ENCODE measurements at places on chromosomes 1 and 21.

GRCh38 chr1:14681182-14681581 is 82.7 kb downstream of the KAZN start:
- DNase-seq, result no peak

DNA sequence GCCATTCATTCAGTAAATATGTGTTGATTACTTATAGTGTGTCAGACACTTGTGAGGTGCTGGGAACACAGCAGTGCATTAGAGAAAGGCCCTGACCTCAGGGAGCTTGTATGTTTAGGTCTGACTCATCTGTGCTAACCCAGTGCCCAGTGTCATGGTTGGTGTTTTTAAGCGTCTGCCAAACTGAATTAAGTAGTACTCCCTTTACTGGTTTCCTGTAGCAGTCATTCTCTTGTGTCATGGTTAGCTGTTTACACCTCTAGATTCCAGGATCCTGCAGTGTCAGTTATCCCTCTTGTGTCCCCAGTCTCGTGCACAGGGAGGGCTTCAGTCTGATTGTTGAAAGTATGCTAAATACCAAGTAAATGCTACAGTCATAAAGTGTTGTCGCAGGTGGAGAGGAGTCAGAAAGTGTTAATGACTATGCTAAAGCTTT is 14.2 kb downstream of the UCK2 start:
- DNase-seq, result peak; percentile 69

- DNase-seq, result peak; percentile 50
Measured at GRCh38 chr21:46226920-46227599, 1.5 kb downstream of the LSS start.

GRCh38 chr1:107555578-107555977 is 409.4 kb downstream of the VAV3 start:
- no peak for DNase-seq

DNA sequence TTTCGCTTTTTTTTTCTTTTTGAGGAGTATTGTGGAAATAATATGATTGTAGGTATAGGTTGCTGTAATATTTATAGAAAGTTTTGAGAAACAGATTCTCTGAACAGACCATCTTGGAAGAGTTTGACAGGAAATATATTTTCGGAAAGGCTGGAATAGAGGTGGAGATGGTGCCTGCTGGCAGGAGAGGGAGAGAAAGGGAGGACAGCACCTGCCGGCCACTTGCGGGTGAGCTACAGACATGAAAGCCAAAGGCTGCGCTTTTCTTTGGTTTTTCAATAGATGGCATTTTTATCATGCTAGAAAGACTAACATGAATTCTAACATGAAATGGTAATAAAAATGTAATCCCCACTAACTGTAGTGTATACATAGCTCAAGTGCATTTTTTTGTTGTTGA is 82.1 kb downstream of the CAMTA1 start:
- DNase-seq, result no peak

DNA sequence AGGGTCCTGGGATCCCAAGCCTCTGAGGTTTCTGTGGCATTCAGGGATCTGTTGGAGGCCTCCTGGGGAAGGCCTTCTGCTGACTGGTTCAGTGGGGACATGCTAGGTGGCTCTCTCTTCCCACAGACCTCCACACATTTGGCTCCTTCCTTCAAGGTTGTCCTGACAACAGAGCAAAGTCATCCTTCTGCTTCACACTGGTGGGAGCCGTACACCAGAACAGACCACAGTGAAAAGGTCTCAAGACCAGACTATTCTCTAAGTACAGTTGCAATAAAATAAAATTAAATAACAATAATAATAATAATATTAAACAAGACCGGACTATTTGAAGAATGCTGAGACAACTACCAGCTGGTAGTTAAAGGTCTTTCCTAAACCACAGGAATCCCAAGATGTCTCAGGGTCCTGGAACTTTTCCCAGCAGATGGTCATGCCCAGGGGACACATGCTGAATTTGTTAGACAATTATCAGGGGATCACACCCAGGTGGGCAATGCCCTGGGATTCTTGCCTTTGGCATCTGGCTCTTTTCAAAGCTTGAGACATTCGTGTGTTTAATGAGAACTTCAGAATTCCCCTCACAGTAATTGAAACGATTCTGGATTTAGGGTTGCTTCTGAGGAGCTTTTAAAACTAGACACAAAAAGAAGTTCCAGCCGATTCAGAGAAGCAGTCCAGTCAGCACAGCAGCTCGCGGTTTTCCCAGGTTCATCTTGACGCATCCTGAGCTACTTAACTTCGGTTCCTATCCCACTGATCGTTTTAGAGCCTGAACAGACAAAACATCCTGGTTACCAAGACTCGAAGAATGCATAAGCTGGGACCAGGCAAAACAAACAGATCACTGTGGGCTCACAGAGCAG is 22.9 kb downstream of the HTR1D start:
- DNase-seq, result peak; percentile 94

GRCh38 chr1:64478594-64479470 is 8.9 kb downstream of the CACHD1 start:
- no peak for DNase-seq

DNA sequence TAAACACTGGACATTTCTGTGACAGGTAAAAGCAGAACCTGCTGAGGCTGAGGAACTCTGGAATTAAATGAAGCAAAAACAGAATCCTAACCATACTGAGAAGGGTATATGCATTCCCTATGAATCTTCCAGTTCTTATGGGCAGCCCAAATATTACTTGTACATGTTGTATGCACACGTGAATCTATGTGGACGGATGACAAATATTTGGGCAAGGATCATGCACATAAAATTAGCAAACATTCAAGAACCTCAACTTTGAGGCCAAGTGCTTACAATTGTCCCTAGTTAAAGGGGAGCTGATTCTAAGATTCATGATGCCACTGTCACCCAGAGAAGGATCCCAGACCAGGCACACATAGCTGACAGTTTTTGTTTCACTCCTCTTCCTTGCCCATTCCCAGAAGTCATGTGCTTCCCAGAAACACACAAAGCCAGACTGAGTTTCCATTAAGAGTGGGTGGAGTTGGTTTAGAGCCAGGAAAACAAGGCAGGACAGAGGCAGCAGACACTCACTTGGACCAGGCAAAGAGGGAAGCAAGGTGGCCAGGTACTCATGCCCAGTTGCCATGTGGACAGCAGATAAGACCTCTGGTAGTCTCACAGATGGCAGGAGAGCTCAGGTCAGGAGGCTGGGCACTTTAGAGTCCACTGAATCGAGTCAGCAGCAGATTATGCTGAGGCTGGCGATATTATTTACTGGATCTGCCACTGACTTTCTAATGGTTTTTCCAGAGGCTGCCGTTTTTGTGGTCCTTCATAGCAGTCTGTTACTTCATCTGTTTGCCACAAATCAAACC is 25.6 kb downstream of the AK2 start:
- DNase-seq, result peak; percentile 33

DNA sequence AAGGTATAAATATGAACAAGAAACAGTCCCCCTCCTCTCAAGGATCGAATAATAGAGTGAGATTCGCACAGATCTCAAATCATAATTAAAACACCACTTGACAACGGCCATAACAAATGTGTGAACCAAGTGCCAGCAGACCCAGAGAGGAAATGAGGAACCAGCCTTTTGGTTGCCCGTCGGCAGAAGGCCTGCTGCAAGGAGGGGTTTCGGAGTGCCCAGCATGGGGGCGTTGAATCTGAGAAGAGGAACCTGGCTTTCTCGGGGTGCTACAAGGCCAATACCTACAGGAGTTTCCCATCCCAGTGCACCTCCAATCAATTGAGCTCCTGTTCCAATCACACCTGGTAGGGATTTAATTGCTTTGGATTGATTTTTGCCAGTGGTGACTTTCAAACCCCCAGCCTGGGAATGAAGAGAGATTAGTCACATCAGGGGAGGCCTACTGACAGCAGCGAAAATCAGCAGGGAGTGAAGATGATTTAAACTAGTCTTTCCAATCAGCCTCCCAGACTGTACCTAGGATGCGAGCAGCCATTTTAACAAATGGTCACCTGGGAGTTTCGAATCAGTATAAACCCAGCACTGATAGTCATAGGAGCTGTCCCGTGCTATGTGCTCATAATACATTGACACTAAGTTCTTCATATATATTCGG is 263.8 kb downstream of the KAZN start:
- no peak for DNase-seq

DNA sequence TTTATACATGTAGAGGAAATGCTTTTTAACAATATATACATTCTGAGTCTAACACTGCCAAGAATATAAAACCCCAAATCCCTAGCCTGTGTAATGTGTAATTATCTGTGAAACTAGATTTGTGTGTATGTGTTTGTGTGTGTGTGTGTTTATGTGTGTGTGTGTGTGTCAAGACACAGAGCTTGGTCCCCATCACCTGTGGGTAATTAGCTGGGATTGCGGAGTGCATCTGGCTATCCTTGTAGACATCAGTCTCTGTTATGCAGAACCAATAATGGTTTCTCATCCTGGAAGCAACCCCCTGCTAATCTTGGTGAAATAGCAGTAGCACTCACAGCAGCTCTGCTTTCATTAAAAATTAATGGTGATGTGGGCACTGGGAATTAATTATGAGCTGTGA is 26.3 kb upstream of the ST6GALNAC3 start:
- DNase-seq, result no peak

- peak; percentile 56 for DNase-seq
Measured at GRCh38 chr1:31297277-31298247, 730 bp downstream of the ZCCHC17 start.

DNA sequence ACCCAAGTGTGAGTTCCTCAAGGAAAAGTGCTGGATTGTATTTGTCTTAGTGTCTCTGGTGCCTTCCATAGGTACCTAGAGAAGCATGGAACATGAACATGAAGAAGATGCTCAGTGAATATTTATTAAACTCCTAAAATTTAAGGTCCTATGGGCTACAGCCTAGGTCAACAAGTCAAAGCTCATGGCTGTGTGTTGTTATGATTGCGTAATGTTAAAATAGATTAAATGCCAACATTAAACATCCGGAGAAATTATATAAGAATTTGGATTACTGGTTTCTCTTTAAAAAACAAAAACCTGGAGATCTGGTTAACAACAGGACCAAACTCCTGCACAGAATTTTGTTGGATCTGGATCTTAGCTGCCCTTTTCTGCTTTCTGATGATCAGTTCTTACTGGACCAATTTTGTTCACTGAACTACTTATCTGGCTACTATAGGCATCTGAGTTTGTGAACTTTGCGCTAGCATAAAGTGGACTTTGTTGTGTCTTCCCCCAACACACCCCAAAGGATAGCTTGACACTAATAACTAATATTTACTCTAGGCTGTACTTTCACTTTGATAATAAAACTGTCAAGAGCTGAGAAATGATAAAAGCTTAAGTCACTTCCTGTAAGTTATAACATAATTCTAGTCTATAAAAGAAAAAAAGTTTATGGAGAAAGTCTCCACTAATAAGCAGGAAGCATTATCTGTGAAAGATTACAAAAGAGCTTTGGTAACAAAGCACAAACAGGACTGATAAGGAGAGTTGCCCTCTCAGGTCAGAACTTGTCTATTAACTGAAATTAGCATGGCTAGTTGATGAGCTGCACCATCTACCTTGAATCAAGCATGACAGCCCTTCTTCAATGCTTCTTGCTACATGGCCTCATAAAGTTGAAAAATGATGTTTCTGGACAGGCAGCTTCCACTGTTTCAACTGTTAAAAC is 20.7 kb downstream of the F5 start:
- no peak for DNase-seq
